NB4 (cell line): ENCODE measurements at places on chromosomes 6 and 20.

DNA sequence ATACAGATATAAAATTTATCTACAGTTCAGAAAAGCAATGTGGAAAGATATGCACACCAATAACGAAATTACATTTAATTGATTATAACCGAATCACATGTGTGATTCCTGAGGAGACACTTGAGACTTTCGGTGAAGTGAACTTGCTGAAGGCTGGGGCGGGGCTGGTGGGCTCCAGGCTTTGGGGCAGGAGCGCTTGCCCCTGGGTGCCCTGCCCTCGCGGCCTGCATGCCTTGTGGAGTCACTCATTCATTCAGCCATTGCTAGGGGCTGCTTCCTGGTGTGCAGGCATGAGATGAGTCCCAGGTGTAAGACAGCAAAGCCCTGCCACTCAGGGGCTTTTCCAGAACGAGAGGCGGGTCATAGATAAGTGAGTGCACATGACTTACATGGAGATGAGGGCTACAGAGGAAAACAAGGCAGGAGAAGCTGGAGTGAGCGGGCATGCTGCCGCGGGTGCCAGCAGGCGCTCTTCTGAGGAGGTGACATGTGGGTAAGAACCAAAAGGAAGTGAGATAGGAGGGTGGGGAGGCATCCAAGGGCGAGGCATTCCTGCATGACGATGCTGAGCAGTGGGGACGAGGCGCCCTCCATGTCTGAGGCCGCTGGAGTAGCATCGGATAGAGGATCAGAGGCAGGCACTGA lies 88.7 kb downstream of the BMP7 start:
- DNase-seq: no peak

DNA sequence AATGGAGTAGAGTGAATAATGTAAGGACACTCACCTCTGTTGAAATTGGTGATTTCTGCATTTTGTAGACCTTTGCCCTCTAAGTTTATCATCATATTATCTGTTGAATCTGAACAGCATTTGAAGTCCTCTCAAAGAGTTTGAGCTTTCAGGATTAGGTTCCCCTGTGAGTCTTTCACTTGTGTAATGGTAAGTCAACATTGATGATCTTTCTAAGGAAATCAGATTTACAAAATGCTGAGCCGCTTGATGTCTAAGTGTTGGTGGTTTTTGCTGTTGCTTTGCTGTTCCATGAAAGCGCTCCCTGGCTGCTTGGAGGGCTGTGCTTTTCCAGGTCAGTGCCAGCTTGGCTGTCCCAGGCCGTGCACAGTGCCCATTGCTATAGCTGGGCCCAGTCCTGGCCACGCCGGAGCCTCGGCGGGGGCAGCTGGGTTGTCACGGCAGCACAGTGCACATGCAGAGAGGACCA lies 33.8 kb upstream of the KIF25 start:
- DNase-seq: no peak

GRCh38 chr6:24905483-24905882 lies 30.3 kb downstream of the RIPOR2 start:
- DNase-seq: no peak

DNA sequence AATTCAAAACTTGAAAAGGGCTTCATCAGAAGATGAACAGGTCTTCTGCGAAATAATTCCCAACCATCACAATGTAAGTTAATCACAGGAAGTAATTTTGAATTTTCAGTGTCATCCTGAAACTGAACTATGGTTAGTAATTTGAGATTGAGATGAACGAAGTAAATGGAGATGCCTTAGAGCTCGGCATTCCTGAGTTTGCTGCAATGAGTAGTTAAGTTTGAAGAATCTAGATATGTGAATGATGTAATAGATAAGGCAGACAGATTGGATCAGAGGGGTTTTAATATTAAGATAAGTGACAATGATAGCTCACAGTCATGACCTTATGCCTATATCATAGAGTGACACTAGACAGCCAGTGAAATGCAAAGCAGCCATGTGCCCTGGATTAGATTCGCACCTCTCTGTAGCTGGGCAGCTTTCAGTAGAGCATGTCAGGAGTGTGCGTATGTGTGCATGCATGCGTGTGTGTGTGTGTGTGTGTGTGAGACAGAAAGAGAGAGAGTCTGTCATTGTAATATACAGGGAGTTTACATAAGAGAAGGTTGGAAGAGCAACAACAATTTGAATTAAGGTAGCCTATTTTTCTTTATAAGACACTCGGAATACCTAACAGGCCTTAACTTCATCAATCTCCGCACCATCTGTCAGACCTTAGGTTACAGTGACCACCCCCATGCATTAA lies 233.0 kb downstream of the GMPR start:
- no peak for DNase-seq

DNA sequence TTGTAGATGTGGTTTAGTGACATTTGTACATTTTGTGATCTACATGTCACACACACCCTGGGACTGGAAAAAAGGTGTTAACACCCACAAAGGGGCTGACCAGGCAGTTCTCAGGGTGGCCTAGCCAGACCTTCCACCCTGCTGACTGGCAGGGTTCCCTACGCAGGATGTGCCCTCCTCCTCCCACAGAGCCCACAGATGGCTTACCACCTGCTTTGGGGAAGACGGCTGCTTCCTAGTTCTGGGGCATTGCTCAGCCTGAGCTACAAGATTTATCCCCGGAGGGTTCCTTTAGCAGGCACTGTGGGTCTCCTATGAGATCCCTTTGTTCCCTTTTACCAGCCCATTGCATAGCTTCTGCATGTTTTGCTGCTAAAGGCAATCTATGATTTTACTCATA lies 35.1 kb downstream of the SNAP25 start:
- peak; percentile 4 for DNase-seq

DNA sequence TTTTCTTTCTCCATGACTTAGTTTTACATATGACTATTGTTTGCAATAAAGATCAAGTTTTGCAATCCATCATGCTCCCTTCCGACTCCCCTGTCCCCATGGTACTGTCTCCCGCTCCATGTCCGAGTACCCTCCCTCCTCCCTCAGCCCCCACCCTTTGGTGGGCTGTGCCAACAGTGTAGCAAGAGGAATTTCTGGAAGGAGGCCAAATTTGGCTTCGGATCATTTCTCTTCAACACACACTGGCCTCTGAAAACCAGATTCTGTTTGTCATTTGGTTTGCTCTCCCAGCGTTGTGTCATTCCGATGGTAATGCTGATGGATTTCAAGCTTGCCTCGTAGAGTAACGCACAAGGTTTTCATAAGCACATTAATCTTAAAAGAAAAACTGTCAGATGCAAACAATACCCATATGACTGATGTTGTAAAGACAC lies 22.9 kb upstream of the PAX1 start:
- no peak for DNase-seq

GRCh38 chr6:36381502-36382389 lies 5.7 kb downstream of the ETV7 start:
- DNase-seq: no peak

DNA sequence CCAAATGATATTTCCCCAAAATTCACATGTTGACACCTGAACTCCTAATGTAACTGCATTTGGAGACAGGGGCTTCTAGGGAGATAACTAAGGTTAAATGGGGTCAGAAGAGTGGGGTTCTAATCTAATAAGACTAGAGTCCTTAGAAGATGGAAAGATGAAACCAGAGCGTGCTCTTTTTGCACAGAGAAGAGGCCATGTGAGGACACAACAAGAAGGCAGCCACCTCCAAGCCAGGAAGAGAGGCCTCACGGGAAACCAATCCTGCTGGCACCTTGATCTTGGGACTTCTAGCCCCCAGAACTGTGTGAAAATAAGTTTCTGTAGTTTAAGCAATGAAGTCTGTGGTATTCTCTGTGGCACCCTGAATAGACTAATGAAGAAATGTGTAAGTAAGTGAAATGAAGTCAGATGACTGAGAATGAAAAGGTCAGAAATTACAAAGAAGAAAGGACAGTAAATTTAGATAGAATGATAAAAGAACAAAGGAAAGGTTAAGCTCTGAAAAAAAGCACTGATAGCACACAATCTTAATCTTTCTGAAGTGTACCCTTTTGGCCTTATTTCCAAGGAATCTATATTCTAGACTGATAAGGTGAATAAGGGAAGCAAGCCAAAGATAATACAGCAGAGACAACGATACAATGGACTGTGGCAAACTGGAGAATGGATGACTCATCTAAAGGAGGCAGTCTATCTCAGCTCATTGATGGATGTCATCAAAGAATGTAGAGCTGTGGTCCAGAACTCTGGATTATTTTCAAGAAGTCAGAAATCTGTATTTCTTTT lies 110.4 kb downstream of the MYB start:
- DNase-seq: peak; percentile 74

DNA sequence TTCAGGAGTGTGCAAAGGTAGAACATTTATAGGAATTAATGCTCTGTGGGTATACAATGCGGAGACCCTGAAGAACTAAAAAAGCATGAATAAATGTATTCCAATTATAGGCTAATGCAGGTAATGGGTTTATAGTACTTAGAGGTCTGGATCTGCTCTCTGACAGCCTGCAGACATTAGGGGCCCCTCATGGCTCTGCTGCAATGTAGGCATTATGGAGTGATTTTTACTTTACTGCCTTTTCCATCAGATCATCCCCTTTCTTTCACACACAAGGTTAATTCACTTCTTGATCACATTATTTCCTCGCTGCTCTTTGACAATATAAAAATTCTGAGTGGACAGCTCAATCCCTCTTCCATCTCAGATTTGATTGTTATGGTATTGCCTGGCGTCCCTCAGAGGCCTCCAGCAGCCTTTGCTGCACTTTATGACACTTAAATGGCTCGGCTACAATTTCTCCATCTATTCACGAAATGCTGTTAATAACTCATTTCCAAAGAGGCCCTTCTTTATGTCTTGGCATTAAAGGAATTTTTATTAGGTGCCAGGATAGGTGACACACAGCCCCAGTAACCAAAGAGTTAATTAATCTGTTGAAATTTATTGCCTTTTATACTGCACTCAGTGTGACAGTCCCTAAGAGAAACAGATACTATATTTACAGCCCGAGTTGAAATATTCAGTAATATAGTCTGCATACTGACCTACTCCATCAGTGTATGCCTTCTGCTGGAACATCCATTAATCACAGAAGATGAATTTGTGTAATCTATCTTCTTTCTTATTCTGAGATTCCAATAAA lies 33.4 kb upstream of the SLC35B3 start:
- DNase-seq: no peak

DNA sequence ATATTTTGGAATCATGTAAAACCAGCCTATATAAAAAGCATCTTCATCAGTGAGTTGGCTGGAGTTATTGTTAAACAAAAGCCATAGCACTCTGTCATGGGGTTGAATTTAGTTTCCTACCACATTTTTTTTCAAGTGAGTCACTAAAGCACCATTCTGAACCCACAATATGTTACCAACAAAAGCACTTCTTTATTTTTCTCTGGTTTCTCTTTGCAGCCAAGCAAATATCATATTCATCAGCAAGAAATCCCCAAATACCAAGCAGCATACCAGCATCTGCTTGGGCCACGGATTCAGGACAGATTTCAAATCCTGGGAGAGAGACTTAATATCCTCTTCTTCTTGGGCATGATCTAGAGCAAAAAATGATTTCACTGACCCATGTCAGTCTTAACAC lies 441.4 kb downstream of the BCKDHB start:
- no peak for DNase-seq

GRCh38 chr6:3471711-3472110 lies 14.9 kb upstream of the SLC22A23 start:
- no peak for DNase-seq

GRCh38 chr6:132322398-132322797 lies 78.9 kb downstream of the MOXD1 start:
- DNase-seq: no peak

DNA sequence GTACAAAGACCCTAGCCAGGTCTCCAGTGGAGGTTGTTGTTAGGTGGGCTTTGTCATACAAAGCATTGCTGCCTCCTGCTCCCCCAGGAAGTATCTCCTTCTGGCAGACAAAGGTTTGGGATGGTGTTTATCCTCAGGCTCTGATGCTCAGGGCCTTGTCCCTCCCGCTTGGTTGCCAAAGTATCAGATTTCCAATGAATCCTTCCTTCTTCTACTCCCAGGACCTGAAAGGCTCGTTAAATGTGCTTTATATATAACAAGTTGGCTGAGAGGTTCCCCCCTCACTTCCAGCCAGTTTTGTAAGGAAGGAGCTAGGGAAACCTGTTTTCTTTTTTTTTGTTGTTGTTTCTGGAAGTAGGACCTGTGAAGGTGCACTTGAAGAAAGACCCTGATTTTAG lies 14.4 kb downstream of the PTK7 start:
- no peak for DNase-seq

DNA sequence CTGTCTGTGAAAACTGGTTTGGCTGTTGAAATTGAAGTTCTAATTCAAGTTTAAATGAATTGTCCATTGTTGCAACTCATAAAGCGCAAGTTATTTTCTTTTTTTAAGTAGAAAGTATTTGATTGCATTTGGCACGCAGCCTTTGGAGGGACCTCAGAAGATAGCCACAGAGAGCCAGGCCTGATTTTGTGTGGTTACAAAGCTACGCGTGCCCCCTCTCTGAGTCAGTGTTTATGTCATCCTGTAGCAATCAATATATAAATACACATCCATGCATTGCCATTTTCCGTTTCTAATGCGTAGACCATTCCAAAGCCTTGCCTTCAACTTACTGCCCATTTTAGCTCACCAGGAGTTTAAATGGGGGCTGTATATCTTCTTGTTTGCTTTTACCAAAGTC lies 173.2 kb downstream of the TMEM242 start:
- no peak for DNase-seq

- no peak for DNase-seq
Observed at GRCh38 chr6:103036846-103037245, 1643.3 kb downstream of the GRIK2 start.
